Cortex of kidney (tissue), 1 donor: ENCODE measurements at places on chromosomes 6 and 20.

DNA sequence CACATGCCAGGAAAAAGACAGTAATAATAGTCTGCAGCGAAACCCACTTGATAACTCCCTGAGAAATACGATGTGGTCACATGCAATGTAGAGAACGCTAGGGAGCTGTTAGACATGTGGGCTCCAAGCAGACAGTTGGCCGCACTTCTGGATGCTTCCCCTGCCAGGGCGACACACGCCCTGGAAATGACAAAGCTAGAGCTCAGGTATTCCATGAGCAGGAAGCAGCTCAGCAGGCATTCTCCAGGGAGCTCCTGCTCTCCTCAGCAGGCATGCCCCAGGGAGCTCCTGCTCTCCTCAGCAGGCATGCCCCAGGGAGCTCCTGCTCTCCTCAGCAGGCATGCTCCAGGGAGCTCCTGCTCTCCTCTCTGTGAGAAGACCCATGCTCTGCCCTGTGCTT is 52.4 kb upstream of the NXT1 start:
- no peak for DNase-seq

DNA sequence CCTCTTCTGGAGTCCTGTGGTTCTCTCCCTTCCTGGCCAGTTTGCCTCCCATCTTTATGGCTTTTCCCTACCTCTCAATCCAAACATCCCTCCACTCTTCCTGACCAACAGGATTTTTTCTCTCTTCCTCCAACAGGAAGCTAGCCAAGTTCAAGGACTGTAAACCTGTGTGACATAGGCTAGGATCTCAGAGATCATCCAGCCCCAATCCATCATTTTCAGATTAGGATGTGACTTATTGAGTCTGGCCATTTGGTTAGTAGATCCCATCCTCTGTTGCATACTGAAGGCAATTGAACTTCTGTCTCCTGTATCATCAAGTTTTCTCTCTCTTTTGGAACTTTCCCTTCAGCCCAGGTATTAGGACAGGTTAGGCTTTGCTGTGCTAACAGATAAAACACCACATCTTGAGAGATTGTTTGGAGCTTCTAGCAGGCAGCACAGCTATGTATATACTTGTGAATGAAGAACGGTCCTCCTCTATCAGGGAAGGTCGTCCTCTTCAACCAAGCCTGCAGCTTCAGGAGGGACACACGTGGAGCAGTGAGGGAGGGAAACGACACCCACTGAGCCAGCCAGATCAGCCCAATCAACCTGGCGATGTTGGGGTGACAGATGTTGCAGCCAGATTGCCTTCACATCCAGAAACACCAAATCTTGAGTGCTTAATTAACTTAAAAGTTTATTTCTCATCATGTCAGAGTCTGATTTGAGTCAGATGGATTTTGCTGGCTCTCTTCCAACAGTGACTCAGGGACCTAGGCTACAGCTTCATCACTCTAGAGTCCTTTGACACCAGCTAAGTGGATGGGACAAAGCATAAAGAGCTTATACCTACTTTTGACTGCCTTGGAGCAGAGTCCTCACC is 106.8 kb downstream of the GJA10 start:
- no peak for DNase-seq

GRCh38 chr20:48209102-48209501 is 423.8 kb upstream of the SULF2 start:
- DNase-seq = no peak

DNA sequence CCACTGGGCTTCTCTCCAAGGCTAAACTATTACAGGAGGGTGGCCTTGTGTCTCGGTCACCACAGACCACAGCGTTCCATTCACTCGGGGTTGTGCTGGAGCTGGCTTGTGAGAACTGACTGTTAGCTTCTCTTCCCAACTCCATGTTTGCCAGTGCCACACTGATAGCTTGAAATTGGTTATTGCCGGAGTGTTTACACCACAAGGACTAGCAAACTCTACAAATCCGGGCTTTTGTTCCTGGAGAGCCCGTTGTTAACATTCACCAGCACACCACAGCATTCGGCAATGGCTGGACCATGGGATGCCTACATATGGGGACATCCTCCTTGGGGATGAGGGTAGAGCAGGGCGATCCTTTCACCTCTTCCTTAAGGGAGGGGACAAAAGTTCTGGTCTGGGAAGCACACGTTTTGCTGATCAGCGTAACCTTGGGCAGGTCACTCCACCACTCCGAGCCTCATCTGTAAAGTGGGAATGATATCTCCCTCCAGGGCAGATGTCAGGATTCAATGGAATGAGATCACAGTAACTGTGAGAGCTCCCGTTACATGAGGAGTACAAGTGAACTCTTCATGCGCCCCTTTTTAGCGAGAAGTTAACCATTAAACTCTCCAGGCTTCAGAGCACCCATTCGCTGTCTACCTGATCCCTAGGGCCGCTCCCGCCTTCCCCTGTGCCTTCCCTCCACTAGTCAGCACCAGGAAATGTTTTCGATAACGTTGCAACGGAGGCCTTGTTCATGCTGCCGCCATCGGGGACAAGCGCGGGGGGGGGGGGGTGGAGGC is 41.7 kb upstream of the TTPAL start:
- no peak for DNase-seq

- no peak for DNase-seq
Measured at GRCh38 chr6:6772751-6773150, 184.2 kb downstream of the LY86 start.

DNA sequence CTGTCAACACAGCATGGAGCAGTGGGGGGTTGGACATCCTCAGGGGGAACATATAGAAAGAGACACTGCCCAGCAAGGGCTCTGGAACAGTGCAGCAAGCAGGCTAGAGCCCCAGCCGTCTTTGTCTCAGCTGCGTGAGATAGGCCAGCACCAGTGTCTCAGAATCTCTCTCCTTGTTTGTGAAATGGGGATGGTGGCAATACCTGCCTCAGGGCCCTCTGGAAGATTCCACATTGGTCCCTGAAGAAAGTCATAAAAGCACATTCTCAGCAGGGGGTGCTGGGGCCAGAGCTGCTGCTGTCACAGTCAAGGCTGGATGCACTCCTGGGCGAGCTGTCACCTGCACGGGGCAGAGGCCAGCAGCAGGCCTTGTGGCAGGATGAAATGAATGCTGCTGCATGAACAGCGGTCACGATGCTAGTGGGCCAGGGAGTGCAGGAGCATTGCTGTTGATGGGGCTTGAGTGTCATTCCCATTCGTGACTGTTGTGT is 121.7 kb downstream of the SYCP2 start:
- no peak for DNase-seq

DNA sequence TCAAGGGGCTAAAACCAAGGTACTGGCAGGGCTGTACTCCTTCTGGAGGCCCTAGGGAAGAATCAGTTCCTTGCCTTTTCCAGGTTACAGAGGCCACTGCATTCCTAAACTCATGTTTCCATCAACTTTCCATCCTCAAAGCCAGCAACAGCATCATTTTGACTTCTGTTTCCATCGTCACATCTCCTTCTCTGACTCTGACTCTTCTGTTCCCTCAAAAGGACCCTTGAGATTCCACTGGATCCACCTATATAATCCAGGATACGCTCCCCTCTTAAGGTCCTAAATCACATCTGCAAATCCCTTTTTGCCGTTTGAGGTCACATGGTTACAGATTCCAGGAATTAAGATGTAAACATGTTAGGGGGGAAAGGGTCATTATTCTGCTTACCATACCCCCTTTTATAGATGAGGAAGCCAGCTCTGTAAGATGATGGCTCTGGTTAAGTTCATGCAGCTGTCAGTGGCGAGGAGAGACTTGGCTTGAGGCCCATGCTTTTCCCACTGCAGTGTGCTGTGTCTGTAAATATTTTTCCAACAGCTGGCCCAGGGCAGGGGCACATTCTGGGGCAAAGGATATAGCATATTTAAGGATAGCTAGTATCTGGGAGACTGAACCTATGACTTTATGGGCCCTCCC is 114.6 kb downstream of the TNFRSF21 start:
- DNase-seq = no peak

GRCh38 chr6:56668158-56668557 is 25.5 kb upstream of the DST start:
- no peak for DNase-seq

- no peak for DNase-seq
Measured at GRCh38 chr20:1623501-1624205, 3.8 kb upstream of the SIRPB1 start.
